Chondrocyte (in vitro differentiated cells): ENCODE measurements at places on chromosomes 3 and 15. TPM values are rescaled to one million over a fixed set of nuclear protein-coding genes. Genes with fewer than 3 reads are reported as not detected.

ATP13A5 gene
- not detected in 3 replicates for total RNA-seq

DNA sequence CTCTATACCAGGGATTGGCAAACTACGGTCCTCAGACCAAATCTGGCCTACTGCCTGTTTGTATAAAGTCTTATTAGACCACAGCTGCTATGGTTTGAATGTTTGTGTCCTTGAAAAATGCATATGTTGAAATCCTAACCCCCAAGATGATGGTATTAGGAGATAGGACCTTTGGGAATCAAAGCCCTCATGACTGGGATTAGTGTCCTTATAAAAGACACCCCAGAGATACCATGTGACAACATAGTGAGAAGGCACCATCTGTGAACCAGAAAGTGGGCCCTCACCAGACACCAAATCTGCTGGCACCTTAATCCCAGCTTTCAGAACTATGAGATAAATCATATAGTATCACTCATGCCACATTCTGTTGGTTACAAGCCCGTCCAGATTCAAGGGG is 7.4 kb downstream of the HMCES start:
- H3K27me3 ChIP-seq: no peaks in the 10 kb centered on the region
- H3K36me3 ChIP-seq: peaks cover 9% of the 10 kb centered on the region
- H3K4me1 ChIP-seq: no peaks in the 10 kb centered on the region
- DNase-seq: no peak

IP6K1 gene
- 38.9 to 44.4 TPM (median 40.1 TPM) in 3 replicates for total RNA-seq

DNA sequence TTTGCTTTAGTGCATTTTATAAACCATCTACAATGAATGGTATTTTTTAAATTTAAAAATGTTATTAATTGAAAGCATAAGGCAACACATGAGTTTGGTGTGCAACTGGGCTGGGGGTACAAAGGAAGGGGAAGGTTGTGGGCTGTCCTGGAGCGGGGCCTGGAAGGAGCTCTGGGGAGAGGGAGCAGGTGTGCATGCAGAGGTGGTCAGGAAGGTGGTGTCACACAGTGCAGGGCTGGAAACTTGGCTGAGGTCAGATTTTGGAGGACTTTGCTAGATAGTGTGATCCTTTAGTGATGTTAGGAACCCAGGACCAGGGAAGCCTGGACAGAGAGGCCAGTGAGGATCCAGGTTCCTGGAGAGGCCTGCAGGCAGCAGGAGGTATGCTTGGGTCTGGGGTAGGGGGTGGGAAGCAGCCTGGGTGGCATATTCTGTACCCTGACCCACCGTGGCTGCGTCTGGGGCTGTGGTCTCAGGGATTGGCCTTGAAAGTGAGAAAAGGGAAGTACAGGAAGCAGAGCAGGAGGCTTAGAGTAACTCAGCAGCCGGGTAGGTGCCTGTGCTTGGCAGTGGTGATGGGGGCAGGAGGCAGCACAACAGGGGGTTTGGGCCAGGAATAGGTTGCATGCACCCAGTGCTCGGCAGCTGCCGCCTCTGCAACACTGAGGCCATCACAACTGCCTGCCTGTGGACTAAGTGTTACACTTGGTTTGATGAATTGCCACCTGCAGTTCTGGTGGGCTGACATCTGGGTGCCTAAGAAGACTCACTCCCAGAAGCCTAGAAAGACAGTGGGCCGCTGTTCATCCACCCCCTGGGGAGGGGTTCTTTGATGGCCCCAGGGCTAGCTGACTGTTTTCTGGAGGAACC is 33.0 kb downstream of the KY start:
- no peaks in the 10 kb centered on the region for H3K36me3 ChIP-seq
- no peaks in the 10 kb centered on the region for H3K27me3 ChIP-seq
- no peak overlapping the region for H3K4me3 ChIP-seq
- no peak for DNase-seq
- no peak overlapping the region for H3K27ac ChIP-seq
- no peaks in the 10 kb centered on the region for H3K4me1 ChIP-seq

C3orf62 gene
- total RNA-seq: 4.6 to 7.3 TPM (median 6.9 TPM) in 3 replicates

- no peaks in the 10 kb centered on the region for H3K36me3 ChIP-seq
- H3K27ac ChIP-seq: no peak overlapping the region
- no peak for DNase-seq
- no peaks in the 10 kb centered on the region for H3K27me3 ChIP-seq
Observed at GRCh38 chr3:55331524-55331923, 155.6 kb downstream of the WNT5A start.

DNA sequence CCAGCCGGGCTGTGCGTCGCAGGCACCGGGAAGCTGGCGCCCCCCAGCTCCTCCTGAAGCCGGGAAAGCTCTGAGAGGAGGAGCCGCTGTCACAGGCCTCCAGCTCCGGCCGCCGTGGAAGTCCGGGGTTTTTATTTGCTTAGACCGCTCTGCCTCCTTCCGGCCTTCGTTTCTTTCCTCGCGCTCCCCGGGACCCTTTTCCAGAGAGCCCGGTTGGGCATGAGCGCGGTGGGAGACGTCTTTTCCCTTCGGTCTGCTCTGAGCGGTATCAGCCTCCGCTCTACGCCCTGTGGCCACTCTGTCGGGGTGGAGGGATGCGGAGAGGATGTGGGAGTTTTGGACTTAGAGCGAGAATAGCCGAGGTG is 559 bp downstream of the SENP5 start:
- H3K4me3 ChIP-seq: peak overlapping the region; percentile 96
- H3K27ac ChIP-seq: peak overlapping the region; percentile 98
- no peaks in the 10 kb centered on the region for H3K27me3 ChIP-seq
- no peak for DNase-seq
- peaks cover 37% of the 10 kb centered on the region for H3K4me1 ChIP-seq

GRCh38 chr3:20140881-20141280 is 45.1 kb downstream of the SGO1 start:
- no peak overlapping the region for H3K27ac ChIP-seq
- H3K27me3 ChIP-seq: no peaks in the 10 kb centered on the region
- H3K36me3 ChIP-seq: peaks cover 9% of the 10 kb centered on the region
- no peak for DNase-seq

- H3K4me3 ChIP-seq: no peak overlapping the region
- no peaks in the 10 kb centered on the region for H3K36me3 ChIP-seq
- H3K27ac ChIP-seq: no peak overlapping the region
- DNase-seq: no peak
- no peaks in the 10 kb centered on the region for H3K27me3 ChIP-seq
- peaks cover 9% of the 10 kb centered on the region for H3K4me1 ChIP-seq
Observed at GRCh38 chr3:187758318-187758955, 13.2 kb upstream of the BCL6 start.
